Fibroblast of pulmonary artery (primary cell): ENCODE measurements at places on chromosomes 13 and 19.

GRCh38 chr13:30927595-30927994, 4.9 kb upstream of the TEX26 start:
- DNase-seq = no peak

- no peak for DNase-seq
Measured at GRCh38 chr13:48901781-48902180, 73.9 kb upstream of the FNDC3A start.

GRCh38 chr19:19498255-19498991, 16.9 kb downstream of the TSSK6 start:
- no peak for DNase-seq

GRCh38 chr19:4043966-4044715, 22.6 kb downstream of the ZBTB7A start:
- DNase-seq = no peak

DNA sequence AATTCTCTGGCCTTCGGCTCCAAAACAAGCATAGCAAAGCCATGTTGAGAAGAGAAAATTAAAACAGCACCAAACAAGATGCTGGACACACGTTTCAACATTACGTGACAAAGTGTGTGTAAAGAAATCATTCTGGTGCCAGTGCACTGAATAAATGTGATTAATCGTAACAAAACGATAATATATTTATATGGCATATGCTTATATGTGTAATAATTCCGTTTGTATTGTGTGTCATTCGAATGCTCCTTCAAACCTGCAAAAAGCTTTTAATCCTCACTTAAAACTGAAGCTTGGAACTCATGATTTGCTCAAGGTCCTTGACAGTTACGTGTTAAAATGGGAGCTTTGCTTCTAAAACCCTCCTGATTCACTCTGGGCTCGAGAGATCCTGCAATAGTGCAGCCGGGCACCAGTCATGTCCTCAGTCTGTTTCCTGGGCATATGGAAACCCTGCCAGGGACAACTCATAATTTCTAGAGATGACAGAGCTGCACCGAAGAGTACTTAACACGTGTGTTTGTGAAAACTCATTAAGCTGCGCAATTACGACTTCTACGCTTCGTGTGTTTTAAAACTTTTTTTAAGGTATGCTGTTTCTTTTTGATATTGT, 731 bp upstream of the AKAP8L start:
- DNase-seq = peak; percentile 5

DNA sequence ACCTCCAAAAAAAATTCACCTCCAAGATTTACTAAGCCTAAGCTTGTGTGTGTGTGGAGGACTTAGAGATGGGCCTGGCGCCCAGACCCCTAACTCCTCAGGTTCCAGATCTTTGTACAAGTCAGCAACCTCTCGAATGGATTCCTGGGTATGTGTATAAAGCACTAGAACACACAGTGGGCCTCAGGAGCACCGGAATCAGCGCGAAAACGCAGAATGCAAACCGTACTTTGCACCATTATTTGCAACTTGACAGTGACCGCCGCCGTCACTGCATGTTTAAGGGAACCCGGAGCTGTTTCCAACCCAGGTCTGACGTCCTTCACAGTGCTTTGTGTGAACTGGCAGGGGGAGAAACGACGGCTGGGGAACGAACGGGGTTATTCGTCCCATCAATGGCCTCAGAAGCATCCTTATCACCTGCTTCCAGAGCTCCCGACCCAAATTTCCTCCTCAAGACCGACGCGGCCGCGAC, 688 bp downstream of the ZNF606 start:
- DNase-seq = peak; percentile 26

- DNase-seq = no peak
Measured at GRCh38 chr19:16877581-16877980, 11.2 kb upstream of the F2RL3 start.
